ENCODE measurements at places on chromosomes 6 and 20.

GRCh38 chr6:33885132-33886057 is 81.6 kb upstream of the MLN start:
- no peak for DNase-seq

- DNase-seq: no peak
Observed at GRCh38 chr6:1832844-1833787, 223.4 kb downstream of the FOXC1 start.

DNA sequence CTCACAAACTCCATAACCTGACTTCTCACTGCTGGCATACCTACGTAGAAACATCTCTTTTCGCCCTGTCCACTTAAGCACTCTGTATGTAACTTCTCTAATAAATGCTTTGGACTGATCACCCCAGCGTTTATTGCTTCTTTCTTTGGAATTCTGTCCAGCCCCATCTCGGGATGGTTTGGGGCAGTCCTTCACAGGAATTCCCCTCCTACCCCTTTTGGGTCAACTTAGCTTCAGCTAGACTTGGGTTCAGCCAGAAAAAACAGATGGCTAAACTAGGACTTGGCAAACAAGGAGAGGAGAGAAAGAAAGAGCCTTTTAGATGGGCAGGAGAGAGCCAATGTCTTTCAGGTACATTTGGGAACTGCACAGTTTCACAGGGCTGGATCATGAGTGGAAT is 3.9 kb upstream of the LTV1 start:
- no peak for DNase-seq

DNA sequence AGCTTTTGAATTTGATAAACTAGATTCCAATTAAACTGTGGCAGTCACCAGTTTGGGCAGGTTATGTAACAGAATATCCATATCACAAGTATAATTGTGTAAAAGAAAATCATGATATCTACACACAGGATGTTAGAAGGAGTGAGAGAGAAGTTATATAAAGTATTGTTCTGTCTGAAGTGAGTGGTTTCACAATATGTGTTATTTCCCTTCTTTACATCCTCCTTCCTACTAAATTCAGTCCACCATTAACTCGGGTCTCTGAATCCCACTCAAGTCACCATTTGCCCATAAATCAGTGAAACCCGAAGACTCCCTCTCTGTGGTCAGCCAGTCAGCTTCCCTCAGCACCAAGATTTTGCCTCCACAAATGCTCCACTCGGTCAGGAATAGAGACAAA is 796 bp downstream of the HLA-DQB1 start:
- DNase-seq: no peak

GRCh38 chr20:50663095-50663821 is 28.1 kb downstream of the RIPOR3 start:
- DNase-seq: no peak

GRCh38 chr20:57394121-57395082 is 3.2 kb downstream of the RBM38 start:
- no peak for DNase-seq

GRCh38 chr20:63740627-63741353 is 1.2 kb downstream of the SLC2A4RG start:
- DNase-seq: peak; percentile 73

DNA sequence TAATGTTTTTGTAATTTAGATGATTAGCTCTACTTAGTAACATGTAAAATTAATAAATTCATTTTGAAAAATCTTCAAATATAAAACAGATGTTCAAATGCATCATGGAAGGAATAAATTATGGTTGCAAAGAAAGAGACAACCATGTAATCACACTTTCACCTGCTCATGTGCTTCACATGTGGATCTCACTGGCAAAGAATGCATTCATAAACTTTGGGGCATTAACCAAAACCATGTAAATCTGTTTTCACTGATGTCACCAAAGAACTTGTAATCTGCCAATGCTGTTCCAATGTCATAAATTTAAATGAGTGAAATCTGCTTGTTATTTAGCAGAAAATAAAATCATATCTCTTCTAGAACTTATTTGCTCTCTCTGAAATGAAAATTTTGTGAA is 142.7 kb downstream of the TENT5A start:
- no peak for DNase-seq

GRCh38 chr6:9295644-9296043 is 860.3 kb upstream of the SLC35B3 start:
- no peak for DNase-seq

- no peak for DNase-seq
Observed at GRCh38 chr20:19008497-19008896, 194.9 kb downstream of the SCP2D1 start.

- DNase-seq: no peak
Observed at GRCh38 chr20:17727351-17727750, 27.6 kb downstream of the BANF2 start.

DNA sequence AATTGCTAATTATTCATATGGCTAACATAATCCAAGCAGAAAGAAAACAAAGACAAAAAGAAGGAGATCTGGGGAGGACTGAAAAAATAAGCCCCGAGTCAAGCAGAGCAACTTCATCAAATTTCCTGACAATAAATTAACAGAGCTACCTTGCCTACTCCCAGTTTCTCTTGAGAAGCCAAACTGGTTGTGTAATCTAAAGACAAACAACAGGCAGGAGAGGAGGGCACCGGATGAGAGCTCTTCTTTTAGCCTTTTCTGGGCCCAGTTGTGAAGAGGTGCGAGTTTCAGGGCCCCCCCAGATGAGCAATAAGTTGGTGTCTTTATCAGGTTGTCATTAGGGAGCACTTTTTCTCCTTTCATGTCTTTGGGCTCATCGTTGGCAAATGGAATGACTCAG is 197.1 kb upstream of the PCSK2 start:
- DNase-seq: no peak

DNA sequence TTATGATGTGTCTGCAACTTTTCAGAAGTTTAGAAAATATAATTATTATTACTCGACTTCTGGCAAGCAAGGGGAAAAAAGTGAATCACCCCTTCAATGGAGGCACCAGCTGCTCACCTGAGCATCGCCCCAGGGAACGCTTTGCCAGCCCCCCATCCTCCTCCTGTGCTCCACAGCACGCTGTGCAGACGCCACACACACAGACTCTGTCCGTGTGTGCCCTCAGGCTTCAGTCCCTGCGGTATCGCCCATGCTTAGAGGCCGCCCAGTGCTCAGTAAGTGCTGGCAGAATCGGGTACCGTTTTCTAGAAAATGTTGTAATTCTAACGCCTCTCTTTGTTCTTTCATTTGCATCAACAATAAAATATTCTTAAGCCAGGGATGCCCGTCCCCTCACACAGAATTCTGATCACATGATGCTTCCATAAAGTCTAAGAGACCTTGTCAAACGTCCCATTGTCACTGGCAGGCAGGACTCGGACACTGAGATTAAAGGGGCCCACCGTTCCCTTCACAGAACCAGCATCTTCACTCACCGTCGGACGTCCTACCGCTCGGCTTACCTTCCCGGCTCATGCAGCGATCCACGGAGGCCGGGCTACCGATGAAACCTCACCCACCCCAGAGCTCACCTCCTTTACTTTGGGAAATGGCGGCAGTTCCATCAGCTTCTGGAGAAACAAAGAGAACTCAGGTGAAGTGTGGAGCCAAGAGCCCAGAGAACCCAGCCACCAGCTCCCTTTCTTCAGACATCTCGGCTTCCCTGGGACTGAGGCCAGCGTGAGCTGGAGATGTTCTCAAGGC is 105.5 kb downstream of the DLL1 start:
- DNase-seq: peak; percentile 38

- no peak for DNase-seq
Observed at GRCh38 chr20:32888636-32889035, 29.9 kb downstream of the EFCAB8 start.

- no peak for DNase-seq
Observed at GRCh38 chr20:36745234-36745926, 510 bp downstream of the NDRG3 start.

GRCh38 chr6:36976931-36977330 is 9.1 kb downstream of the MTCH1 start:
- DNase-seq: no peak

GRCh38 chr20:45917790-45918141 is 5.8 kb upstream of the PLTP start:
- DNase-seq: no peak

- DNase-seq: no peak
Observed at GRCh38 chr20:21096321-21097043, 9.7 kb downstream of the LINC00237 start.

DNA sequence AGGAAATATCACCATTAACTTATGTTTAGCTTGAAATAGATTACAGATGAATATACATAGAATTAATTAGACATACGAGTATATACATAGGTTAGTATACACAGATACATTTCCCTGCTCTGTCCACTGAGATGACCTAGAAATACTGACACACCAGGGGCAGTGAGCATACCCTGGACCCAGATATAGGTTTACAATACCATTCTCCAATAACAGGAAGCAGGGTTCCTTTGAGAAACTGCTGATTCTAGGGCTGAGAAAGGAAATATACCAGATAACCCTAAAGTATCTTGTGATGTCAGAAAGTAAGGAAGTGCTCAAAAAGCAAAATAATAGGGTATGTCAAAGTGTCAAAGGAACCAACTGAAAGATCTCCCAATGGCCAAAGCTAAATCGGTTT is 322.5 kb downstream of the HAO1 start:
- no peak for DNase-seq

- no peak for DNase-seq
Observed at GRCh38 chr20:50652702-50653294, 38.5 kb downstream of the RIPOR3 start.

GRCh38 chr6:144150710-144151657 is 667 bp downstream of the STX11 start:
- peak; percentile 86 for DNase-seq

GRCh38 chr6:25889877-25890853 is 16.1 kb upstream of the SLC17A3 start:
- DNase-seq: no peak

DNA sequence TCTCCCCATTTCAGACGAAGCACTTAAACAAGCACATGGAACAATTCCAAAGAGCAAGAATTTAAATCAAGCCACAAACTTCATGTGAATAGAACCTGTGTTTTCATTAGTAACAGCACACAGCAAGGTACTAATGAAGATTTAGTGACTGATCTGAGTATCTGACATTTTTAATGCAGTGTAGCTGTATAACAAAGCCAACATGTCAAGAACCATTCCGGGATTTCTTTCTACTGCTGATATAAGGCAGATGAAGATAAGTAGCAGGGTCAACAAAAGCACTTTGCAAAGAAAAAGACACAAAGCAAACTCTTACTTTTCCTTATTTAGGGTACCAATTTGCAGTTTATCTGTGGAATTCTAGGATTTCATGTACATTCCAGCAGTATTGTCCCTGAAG is 11.3 kb downstream of the SLC17A5 start:
- no peak for DNase-seq

DNA sequence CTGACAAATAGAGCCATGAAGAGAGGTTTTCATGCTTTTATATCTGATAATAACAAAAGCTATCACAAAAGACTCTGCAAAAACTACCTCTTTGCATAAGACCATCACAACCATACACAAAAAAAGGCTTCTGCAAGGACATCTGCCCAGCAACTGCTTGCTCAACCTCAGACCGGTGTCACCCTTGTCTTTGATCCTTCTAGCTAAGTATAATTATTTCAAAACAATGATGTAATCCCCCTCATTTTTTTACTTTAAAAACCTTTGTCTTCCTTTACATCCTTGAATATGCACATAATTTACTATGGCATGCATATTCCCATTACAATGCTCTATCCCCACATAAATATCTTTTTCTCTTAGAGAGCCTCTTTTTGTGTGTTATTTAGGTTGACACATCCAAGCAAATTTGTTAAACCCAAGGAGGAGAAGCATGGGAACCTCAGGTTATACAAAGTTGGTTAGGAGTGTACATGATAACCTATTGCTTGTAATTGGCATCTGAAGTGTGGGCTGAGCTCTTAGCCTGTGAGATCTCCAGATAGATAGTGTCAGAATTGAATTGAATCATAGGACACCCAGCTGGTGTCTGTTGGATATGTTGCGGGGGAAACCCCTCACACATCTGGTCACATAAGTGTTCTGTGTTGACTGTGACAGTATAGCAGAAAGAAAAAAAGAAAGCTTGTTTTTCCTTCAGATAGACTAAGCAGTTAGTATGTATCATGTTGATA is 20.7 kb upstream of the CGA start:
- DNase-seq: no peak

DNA sequence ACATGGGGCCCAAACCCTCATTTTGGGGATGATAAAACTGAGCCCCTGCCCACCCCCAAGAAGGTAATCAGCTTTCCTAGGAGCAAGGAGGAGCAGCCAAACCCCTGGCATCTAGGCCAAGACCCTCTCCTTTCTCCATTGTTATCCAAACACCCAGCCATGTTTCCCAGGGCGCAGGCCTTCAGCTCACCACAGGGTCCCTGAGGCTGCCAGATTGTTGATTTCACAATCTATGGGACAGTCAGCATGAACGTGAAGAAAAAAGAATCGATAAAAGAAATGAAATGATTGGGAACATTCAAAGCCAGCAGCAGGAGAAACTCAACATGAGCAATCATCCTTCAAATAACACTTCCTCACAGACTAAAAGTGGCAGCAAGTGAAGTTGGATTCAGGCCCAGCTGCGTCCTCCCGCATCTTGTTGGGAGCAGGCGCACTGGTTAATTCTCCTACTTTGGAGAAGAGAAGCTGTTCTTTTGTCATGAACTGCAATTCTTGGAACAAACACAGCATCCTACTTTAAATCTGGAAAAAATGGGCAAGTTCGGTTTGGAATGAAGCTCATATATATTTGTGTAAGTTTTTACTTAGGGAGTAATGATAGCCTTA is 241.8 kb upstream of the PRDM1 start:
- no peak for DNase-seq

GRCh38 chr20:43983904-43984361 is 69.3 kb downstream of the TOX2 start:
- no peak for DNase-seq

- DNase-seq: no peak
Observed at GRCh38 chr6:106216527-106216926, 109.0 kb downstream of the ATG5 start.

DNA sequence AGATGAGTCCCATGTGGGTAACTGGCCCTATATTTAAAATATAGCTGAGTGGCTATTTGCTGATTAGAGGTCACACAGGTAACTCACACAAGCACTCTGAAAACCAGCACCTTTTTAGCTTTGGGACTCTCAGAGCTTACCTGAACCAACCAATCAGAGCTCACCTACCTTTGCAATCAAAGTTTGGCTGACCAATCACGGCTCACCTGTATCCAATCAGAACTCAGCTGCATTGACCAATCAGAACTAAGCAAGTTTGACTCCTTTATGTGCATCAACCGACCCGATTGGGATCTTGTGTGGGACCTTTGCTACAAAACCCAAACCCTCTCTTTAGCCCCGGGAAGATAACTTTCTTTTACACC is 106.8 kb upstream of the NXT1 start:
- DNase-seq: peak; percentile 19

DNA sequence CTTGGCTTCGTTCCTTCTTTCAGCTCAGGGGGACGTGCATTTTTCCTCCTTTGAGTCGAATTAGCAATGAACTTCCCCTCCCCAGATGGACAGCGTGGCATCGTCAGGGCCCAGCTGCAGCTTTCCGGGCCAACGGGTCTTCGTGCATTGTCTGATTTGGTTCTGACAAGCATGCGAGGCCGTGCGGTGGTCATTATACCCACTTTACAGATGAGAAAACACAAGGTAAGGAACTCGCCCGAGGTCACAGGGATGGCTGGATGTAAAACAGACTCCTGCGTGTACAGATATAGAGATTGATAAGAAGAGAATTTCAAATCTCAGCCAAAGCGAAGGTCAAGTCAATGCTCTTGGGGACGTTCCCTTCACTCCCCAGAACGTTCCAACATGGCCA is 187.6 kb upstream of the SULF2 start:
- no peak for DNase-seq

Data from activated CD8-positive, alpha-beta memory T cell treated with anti-CD3 and anti-CD28 coated beads for 24 hours (primary cell).